ENCODE measurements at places on chromosomes 3 and 15.

DNA sequence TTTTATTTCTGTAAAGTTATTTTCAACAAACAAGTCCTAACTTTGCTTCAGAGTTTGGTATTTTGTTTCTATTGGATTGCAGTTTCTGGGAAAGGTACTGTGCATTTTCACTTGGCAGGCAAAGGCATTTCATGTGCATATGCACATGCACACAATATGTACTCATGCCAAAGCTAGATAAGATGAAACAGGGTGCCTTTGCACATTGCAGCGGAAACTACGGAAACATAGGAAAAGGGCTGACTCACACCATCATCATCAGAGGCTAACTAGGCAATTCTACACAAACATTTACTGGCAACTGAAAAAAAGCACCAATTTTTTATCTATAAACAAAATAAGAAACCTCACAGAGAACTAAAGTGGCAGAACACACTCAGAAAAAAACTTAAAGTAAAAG, 550.6 kb upstream of the NECTIN3 start:
- no peak for DNase-seq

DNA sequence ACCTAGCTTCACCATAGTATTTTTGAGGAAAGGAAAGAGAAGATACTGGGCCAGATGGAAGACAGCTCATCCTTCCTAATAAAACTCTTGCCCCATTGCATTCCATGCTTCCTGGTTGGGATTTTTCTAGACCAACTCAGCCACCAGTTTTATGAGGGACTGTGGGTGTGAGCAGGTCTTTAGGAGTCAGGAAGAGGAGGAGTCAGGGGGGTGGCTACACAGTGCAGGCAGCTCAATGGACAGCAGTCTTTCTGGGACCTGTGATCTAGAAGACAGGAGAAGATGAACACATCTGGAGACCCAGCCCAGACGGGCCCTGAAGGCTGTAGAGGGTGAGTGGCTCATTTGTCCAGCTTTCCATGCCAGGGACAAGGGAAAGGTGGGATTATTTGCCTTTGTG, at the start of gene NOX5:
NOX5 (plus strand) TSS at position 242 of the 400 bp plus-strand sequence; CDS start at position 283, 41 bp downstream.
- no peak for DNase-seq

GRCh38 chr15:94119923-94120775, 111.2 kb upstream of the MCTP2 start:
- DNase-seq, result peak; percentile 83

DNA sequence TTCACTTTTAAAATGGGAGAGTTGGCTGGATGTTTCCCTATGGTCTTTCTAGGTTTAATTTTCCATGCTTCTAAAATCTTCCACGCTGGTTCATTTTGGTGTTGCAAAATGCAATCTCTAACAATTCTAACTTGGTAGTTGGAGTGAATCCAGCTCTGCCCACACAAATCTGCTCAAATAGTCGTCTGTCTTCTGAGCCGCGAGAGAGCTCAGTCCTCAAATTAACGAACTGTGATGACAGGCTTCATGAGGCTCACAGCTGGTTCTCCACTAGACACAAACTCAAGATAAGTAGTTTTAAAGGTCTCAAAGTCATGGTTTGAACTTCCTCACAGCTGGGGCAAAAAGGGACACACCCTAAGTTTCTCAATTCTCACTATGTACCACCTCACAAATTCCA, 178.6 kb upstream of the LYSMD4 start:
- peak; percentile 21 for DNase-seq

DNA sequence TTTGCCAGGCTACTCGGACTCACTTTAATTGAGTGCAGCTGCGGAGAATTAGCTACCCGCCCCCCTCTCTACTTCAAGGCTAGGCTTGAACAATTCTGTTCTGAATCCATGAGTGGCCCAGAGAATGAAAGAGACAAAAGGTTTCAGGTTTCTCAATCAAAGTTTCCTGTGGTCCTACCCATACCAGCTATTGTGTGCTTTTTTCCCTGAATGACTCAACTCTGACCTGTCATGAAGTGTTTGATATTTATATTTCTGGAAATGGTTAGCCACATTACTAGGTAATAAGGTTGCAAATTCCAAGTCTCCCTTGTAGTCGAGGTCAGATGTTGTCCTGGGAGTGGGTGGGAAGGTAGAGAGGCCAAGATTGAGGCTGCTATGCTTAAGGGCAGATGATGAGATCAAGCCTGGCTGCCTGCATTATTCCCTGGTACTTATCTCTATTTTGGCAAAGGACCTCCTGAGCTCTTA, 392.7 kb upstream of the TBL1XR1 start:
- peak; percentile 75 for DNase-seq

GRCh38 chr3:142276781-142277180, 51.4 kb upstream of the GK5 start:
- peak; percentile 91 for DNase-seq

GRCh38 chr15:42495361-42496212, at the start of gene SNAP23:
Gene SNAP23, plus strand, starts transcription at chr15:42495634. Its CDS starts 16,213 bp downstream, at chr15:42511847.
- DNase-seq, result peak; percentile 92

DNA sequence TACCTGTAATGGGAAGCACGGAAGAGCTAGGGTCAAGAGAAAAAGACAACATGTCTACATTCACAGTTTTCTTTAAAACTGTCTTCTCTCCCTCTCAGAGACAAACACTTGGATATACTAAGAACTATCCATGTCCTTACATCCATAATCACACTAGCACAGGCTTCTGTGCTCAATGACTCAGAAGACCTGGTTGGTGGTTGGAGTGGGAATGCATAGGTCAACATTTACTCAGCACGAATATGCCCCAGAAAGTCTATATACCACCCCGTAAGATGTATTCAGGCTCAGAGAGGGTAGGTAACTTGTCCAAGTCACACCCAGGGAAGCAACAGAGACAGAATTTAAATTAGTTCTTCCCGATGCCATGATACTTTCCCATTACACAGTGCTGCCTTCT, 891.1 kb downstream of the TUSC7 start:
- DNase-seq, result no peak

DNA sequence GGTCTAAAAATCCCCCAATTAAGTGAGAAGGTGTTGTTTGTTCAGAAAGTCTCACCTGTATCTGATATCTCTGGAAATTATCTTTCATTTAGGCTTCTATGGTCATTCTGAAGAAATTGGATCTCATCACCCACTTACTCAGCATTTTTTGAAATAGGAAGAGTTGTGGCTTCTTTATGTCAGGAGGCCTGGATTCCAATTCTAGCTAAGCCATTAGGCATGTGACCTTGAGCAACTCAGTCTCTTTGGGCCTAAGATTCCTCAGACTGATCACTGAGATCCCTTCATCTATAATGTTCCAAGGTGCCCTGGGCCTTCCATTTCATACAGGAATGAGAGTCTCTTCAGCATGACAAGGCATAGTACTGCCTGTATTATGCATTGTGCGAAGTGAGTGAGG, 70.3 kb downstream of the ARHGEF26 start:
- DNase-seq, result no peak
